ENCODE measurements at places on chromosomes 16 and 17. TPM values are rescaled to one million over a fixed set of nuclear protein-coding genes. Genes with fewer than 3 reads are reported as not detected.
A peak's percentile ranks its signal among the peaks of the same experiment; 100 is the strongest.

Gene ATAD5
- total RNA-seq, result 0.92 TPM

Gene NPIPB2
- 5.5 TPM for total RNA-seq

DNA sequence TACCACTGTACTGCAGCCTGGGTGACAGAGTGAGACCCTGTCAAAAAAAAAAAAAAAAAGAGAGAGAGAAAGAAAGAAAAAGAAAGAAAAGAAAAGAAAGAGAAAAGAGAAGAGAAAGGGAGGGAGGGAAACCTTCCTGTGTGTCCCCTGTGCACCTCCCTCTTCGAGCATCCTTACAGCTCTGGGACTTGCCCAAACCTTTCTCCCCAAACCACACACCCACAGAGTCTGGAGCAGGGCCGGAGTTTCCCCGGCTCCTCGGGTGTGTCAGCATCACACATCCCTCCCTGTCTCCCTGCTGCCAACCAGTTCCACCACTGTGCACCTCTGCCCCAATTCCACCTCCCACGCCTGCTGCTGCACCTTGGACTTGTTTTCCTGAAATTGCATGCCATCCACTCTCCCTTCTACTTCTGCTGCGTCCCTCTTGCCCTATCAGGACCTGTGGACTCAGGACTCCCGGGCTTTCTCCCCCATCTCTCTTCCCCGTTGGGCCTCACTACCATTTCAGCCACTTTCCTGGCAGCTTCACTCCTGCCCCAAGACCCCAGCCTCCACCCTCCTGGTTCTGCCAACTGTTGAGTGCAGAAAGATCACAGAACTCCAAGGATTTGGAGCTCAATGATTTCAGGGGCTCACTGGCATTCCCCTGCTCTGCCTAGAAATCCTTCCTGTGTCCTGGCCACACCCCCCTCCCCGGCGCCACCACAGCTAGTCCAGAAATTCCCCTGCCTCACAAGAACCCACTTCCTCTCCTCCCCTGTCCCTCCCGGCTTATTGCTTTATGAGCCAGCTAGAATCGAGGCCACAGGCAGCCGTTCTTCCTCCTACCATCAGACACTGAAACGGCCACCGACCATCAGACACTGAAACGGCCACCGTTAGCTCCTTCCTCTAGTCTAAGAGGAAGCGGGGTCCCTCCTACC lies 3.7 kb upstream of the CDK3 start:
- peak; percentile 59 for DNase-seq

- DNase-seq, result no peak
These were observed 25.3 kb downstream of the RPTOR start for GRCh38 chr17:80569924-80570323.

GRCh38 chr16:27355610-27356009 lies 41.8 kb downstream of the IL4R start:
- peak; percentile 34 for DNase-seq

DNA sequence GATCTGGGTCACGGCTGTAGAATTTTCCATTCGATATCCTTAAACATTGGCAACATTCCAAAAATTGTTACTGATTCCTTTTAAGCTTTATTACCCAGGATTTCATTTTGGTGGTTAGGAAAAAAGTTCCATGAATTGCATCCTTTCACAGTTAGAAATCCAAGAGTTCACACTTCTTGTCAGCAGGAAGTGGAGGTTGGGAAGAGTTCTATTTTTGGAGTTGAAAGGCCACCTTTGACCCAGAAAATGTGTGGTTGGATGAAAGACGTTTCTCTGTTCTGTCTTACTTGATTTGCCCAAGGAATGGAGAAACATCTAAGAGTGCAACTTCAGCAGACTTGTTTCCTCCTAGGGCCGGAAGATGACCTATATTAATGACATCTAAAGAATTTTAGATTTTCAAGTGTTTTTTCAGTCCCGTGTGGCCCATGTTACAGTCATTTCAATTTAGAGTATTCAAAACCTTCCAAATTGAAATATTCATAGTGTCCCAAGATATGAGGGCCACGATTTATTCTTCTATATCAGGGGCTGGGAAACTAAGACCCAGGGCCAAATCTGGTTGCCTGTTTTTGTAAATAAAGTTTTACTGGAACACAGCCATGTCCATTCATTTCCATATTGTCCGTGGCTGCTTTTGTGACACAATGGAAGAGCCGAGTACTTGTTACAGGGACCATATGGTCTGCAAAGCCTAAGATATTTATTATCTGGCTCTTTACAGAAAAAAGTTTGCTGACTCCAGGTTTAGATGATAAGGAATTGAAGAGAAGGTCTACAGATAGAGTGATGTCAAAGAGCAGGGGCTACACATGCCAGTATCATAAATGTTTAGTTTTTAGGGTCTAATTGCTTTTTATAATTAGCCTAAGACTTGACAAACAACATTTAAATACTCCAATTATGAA lies 50.2 kb downstream of the CDK5R1 start:
- DNase-seq, result no peak

DNA sequence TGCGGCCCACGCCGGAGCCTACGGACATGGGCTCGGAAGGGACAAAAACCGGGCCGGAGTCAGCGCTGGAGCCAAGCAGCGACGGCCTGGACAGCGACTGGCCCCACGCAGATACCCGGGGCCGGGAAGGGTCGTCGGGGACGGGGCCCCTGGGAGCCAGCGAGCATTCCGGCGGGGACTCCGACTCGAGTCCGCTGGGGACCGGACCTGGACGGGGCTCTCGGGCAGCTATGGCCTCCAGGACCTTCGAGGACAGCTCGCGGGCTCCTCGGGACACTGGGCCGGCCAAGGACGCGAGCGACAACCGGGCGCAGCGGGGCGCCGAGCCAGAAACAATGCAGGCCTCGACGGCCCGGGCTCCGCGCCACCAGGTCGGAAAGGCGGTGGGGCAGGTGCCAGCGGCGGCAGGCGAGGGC lies 1.0 kb downstream of the MYO15B start:
- peak; percentile 44 for DNase-seq

Data from mucosa of gallbladder (tissue), 1 donor.